ENCODE measurements at places on chromosomes 2 and 18. TPM values are rescaled to one million over a fixed set of nuclear protein-coding genes. Genes with fewer than 3 reads are reported as not detected.

Gene DPY30
- total RNA-seq = 41.4 TPM

Gene SPATA3
- total RNA-seq = not detected

Gene DLX2
- total RNA-seq = 0.33 TPM

Gene PREB
- 43.3 TPM for total RNA-seq

Gene RETSAT
- total RNA-seq = 44.8 TPM

Gene CEBPZ
- total RNA-seq = 41.1 TPM

Gene PDE6D
- 10.2 TPM for total RNA-seq

Gene LHCGR
- not detected for total RNA-seq

Gene TCF23
- total RNA-seq = not detected

Gene RANBP2
- total RNA-seq = 65.4 TPM

Gene ASB3
- 21.5 TPM for total RNA-seq

Gene NR4A2
- 0.40 TPM for total RNA-seq

Gene RIT2
- total RNA-seq = not detected

Gene CNTNAP5
- total RNA-seq = not detected

Gene SERPINB3
- total RNA-seq = 0.07 TPM

Gene SYT4
- not detected for total RNA-seq

Gene AMER3
- total RNA-seq = not detected

Gene CHRND
- total RNA-seq = not detected

Gene ENOSF1
- total RNA-seq = 32.0 TPM

Gene TMEM198
- 1.3 TPM for total RNA-seq

Gene CHRNA1
- total RNA-seq = 0.10 TPM

Gene CYP26B1
- 1.1 TPM for total RNA-seq

Gene GPR45
- total RNA-seq = not detected

Gene PRPF40A
- total RNA-seq = 86.6 TPM

Gene PRLH
- total RNA-seq = not detected

Gene WNT10A
- total RNA-seq = not detected

Gene GNAL
- total RNA-seq = 0.20 TPM

Gene RAX
- not detected for total RNA-seq

Gene METTL21A
- total RNA-seq = 8.7 TPM

Gene ANKRD36
- total RNA-seq = 48.6 TPM

Gene CXCR4
- 2.0 TPM for total RNA-seq

Gene SAP130
- 5.5 TPM for total RNA-seq

Gene NEU4
- 0.13 TPM for total RNA-seq

Gene KATNAL2
- total RNA-seq = 2.2 TPM

Gene USP37
- total RNA-seq = 10.2 TPM

Gene ACADL
- total RNA-seq = 0.33 TPM

Gene SH2D6
- 0.36 TPM for total RNA-seq

Gene POTEI
- total RNA-seq = not detected

Gene ALKAL2
- total RNA-seq = not detected

Gene KLHL14
- not detected for total RNA-seq

Gene MOGAT1
- total RNA-seq = not detected

Gene KIAA2012
- total RNA-seq = not detected

Gene RAB27B
- total RNA-seq = 10.6 TPM
